Stimulated activated CD8-positive, alpha-beta memory T cell treated with anti-CD3 and anti-CD28 coated beads, Interleukin-4, amount 100 ng/mL, for 1 hour (primary cell): ENCODE measurements at places on chromosomes 12 and 14.

GRCh38 chr14:101328412-101329028 lies 232.8 kb upstream of the DIO3 start:
- no peak for DNase-seq

DNA sequence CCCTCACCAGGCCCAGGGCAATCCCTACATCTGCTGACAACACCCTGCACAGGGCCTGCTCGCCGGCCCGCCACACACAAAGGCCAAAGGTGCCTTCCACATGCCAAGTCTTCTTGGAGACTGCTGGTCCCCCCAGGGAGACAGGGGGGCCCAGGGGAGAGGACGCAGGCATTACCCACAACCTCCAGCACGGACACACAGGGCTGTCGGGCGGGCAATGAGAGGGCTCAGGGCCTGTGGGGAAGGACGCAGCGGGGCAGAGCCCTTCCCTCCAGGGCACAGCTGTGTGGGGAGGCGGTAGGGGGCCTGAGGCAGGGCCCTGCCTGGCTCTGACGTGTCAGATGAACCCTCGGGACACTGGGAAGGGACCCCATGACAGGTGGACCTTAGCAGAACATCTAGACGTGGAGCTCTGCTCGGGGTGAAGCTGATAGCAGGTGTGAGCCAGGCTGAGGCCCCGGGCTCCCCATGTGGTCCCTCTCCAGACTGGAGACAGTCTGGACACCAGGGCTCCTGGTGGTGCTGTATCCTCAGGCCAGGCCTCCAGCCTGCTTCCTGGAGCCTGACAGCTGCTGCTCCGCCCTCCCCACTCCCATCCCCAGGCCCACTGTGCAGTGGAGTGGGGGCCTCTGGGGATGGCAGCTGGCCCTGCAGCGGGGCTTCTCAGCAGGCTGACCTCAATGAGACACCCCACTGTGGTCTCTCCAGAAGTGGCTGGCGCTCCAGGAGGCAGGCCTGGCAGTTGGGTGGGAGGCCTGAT lies 31.6 kb upstream of the NUDT14 start:
- DNase-seq: no peak

DNA sequence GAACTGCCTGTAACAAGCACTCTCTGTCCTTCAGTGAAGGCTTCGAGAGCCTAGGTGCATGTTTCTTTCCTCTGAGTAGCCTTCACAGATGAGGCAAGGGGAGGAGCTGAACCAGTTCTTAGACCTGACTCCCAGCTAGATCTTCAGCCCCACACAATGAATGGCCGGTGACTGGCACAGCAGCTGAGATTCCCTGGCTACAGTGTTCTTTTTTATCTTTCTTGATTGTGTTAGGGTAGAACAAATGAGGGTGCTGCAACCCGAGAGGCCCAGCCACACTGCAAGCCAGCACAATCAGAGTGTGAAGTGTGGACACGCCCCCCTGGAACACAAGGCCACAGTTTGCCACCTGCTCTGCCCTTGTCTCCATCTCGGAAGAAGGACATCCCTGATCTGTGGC lies 19.1 kb upstream of the COL2A1 start:
- no peak for DNase-seq

GRCh38 chr12:127230843-127231260 lies 1036.1 kb upstream of the TMEM132C start:
- DNase-seq: no peak

DNA sequence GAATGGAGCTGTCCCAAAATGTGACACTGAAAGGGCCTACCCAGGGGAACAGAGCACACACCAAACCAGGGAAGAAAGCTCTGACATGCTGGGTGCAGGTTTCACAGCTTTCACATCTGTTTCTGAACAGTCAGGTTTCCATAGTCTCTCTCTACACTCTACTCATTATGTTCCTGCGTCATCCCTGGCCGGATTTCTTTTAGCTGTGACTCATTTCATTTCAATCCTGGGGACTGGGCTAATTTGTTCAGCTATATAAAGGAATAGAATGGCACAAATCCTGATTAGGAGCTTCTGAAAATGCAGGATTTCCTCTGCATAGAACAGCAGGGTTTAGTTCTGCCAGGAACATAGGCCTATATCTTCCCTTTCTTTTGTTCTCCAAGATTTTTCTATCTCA lies 649.8 kb downstream of the RPS29 start:
- no peak for DNase-seq

GRCh38 chr12:51806896-51807295 lies 41.6 kb downstream of the FIGNL2 start:
- DNase-seq: no peak

- no peak for DNase-seq
Measured at GRCh38 chr14:76917158-76917596, 91.0 kb downstream of the LRRC74A start.

DNA sequence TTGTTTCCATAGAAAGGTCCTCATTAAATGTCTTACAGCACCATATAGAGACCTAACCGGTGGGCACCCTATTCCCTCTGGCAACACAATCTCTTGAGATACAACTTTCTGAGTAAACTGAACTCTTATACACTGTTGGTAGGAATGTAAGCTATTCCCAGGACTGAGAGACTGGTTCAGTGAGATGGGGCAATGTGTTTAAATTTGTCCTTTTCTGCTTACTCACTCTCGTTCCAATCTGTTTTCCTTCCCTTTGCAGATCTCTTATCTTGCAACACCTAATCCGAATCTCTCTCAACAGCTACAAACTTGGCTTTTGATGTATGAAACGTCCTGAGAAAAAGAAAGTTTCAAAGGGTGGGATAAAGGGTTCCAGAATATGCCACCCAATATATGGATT lies 26.1 kb upstream of the ETV6 start:
- DNase-seq: no peak

- DNase-seq: no peak
Measured at GRCh38 chr12:105835580-105836241, 303.0 kb downstream of the NUAK1 start.

DNA sequence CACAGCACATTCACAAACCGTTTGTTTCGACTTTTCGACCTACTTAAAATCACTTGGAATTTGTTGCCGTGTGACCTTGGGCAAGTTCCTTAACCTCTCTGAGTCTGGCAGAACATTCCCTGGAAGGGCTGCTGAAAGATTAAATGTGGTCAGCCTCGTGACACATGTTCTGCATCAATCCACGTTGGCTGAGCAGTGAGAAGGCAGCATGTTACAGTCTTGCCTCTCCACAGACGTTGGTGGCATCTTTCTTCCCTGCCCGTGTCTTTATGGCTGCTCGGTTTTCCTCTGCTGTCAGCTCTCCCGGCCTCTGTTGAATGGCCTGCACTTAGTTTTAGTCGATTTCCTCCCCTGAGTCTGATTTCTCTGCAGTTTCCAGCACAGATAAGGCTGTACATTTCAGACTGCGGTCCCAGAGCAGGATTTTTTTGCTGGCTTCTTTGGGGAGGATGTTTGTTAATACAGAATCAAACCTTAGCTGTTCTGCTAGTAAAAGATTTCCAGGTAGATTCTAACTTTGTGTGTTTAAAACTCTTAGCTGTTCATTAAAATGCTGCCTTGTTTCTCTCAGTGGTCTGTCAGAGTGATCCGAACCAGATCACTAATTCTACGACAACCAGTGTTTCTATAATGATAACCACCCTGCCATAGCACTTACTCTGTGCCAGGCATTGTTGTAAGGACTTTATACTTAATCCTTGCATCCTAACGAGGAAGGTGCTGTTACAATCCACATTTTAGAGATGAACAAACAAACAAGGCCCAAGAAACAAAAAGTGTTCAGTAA lies 217.1 kb downstream of the CHST11 start:
- no peak for DNase-seq

GRCh38 chr14:98290596-98290995 lies 981.4 kb downstream of the BCL11B start:
- DNase-seq: no peak

GRCh38 chr12:130965668-130966067 lies 12.0 kb downstream of the ADGRD1 start:
- no peak for DNase-seq

- no peak for DNase-seq
Measured at GRCh38 chr12:31312431-31312830, 13.5 kb downstream of the SINHCAF start.

DNA sequence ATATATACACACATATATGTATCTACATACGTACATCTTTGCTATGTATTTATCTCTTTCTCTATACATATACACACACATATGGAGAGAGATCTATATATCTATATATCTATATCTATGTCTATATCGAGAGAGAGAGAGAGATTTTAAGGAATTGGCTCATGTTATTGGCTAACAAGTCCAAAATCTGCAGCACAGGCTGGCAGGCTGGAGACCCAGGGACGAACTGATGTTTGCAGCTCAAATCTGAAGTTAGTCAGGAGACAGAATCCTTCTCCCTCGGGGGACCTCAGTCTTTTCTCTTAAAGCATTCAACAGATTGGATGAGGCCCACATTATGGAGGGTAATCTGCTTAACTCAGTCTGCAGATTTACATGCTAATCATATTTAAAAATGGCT lies 40.7 kb upstream of the DACT1 start:
- no peak for DNase-seq

DNA sequence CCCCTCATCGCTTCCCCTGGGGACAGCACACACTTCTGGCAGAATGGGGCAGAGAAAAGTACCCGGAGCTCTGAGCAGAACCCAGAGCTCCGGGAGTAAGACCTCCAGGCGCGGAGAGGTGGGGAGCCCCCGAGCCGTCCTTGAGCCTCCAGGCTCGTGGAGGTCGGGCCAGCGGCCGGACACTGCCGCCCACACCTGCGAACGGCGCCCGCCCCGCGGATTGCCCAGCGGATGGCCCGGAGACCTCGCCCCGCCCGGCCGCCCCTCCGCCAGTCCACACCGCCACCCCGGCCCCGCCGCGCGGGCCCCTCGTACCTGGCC lies 344 bp downstream of the SPTLC2 start:
- no peak for DNase-seq
